Activated naive CD8-positive, alpha-beta T cell treated with anti-CD3 and anti-CD28 coated beads, Interleukin-2, amount 10 ng/mL, durations not matched to agents 7 days and 5 days (primary cell): ENCODE measurements at places on chromosomes 6 and 20. TPM values are rescaled to one million over a fixed set of nuclear protein-coding genes. Genes with fewer than 3 reads are reported as not detected.

Gene HLA-DRB1
- total RNA-seq: 12.1 TPM

Gene PTGIS
- 0.37 TPM for total RNA-seq

DNA sequence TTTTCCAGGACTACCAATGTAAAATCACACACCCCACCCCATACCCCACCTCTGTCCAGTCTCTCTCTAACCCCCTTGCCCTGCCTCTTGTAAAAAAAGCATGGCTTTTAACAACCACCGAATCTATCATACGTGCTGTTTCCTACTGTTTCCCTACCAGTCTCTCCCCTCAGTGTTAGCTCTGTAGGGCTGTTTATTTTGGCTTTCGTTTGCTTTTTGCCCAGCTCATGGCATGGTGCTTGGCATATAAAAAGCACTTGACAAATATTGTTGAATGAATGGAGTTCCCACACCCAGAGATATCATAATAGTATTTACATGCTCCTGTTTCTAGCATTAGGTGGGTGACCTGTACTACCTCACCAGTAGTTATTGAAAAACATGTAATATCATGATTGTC is 148.2 kb downstream of the OPRM1 start:
- no peaks in the 10 kb centered on the region for H3K27me3 ChIP-seq
- no peak overlapping the region for H3K27ac ChIP-seq
- no peak overlapping the region for H3K4me3 ChIP-seq
- H3K4me1 ChIP-seq: peaks cover 8% of the 10 kb centered on the region
- H3K36me3 ChIP-seq: peaks cover 56% of the 10 kb centered on the region
- DNase-seq: no peak

GRCh38 chr6:147548921-147549475 is 40.5 kb downstream of the SAMD5 start:
- H3K4me1 ChIP-seq: no peaks in the 10 kb centered on the region
- no peak for DNase-seq
- no peak overlapping the region for H3K27ac ChIP-seq
- H3K36me3 ChIP-seq: no peaks in the 10 kb centered on the region
- H3K27me3 ChIP-seq: peaks cover 4% of the 10 kb centered on the region

DNA sequence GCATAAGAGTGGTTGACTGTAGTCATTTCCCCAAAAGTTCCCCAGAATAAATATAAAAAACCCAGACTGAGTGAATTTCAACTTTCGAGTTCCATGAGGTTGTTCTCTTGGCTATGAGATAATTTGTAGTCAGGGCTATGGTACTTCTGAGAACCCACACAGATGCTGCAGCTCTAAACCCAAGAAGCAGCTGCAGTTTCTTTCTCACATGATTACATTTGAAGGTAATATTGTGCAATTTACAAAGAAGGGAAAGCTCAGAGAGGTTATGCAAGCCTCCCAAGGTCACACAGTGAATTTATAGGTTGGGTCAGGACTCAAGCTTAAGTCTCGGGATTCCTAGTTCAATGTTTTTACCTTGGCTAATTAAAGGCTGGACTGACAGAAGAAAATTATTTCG is 29.7 kb upstream of the CD93 start:
- H3K36me3 ChIP-seq: no peaks in the 10 kb centered on the region
- no peak for DNase-seq
- H3K27ac ChIP-seq: no peak overlapping the region
- no peak overlapping the region for H3K4me3 ChIP-seq

DNA sequence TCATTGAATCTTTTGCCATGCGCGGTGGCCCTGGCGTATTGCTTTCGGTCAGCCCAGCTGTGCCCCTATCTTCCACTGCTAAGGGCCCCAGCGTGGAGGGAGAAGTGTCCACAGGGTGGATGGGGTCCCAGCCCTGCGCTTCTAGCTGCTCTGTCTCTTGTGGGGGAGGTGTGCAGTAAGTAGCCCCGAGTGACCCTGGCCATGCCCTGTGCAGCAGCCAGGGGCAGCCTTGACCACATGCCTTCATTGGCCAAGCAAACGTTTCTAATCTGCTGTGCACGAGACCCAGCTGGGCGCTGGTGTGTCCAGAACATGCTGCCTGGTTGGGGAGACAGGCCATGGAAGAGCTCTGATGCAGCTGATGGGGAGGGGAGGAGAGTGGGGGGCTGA is 13.6 kb downstream of the TMEM181 start:
- H3K36me3 ChIP-seq: peaks cover 49% of the 10 kb centered on the region
- no peak overlapping the region for H3K4me3 ChIP-seq
- H3K4me1 ChIP-seq: peaks cover 23% of the 10 kb centered on the region
- no peak for DNase-seq
- no peaks in the 10 kb centered on the region for H3K27me3 ChIP-seq

- DNase-seq: no peak
- peaks cover 11% of the 10 kb centered on the region for H3K27me3 ChIP-seq
- no peaks in the 10 kb centered on the region for H3K36me3 ChIP-seq
- H3K4me3 ChIP-seq: no peak overlapping the region
- no peaks in the 10 kb centered on the region for H3K4me1 ChIP-seq
Observed at GRCh38 chr6:137323860-137324259, 104.7 kb upstream of the IFNGR1 start.
